ENCODE measurements at places on chromosomes 5 and 9.

GRCh38 chr9:128203707-128204551 is 750 bp downstream of the DNM1 start:
- DNase-seq = no peak

GRCh38 chr9:35179347-35180280 is 17.8 kb downstream of the UNC13B start:
- no peak for DNase-seq

GRCh38 chr5:528629-529511 is 4.6 kb upstream of the SLC9A3 start:
- no peak for DNase-seq

GRCh38 chr5:78974601-78975000 is 10.5 kb downstream of the ARSB start:
- no peak for DNase-seq

GRCh38 chr5:1552521-1553255 is 28.9 kb upstream of the LPCAT1 start:
- no peak for DNase-seq

- no peak for DNase-seq
Observed at GRCh38 chr9:69494208-69494607, 169.2 kb downstream of the ENTREP1 start.

DNA sequence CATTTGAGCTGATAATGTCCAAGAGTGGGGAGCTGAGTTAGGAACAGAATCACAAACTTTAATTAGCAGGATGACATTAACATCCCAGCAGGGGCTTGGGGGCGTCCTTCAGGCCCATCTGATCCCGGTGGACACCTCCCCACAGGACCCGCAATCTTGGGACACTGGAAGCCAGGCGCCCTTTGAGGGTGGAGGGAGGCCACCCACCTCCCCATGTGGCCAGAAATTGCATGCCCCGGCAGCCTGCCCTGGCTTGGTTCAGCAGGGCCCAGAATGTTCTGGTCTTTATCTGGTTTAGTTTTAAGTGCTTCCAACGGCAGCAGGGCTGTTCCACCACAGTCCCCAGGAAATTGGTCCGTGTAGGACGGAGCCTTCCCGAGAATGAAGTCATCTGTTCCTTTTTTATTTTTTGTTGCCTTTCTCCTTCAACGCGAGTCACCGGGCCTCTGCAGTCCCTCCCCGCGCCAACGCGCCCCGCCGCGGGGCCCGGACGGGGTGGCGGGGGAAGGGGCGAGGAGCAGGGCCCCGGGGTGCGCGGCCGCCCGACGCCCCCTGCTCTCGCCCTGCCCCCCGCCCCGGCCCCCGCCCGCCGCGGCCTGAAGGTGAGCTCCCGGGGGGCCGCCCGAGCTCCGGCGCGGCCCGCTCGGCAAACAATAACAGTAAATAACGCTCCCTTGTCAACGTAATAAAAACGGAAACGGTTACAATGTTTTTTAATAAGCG is 207.9 kb downstream of the C9orf50 start:
- no peak for DNase-seq

DNA sequence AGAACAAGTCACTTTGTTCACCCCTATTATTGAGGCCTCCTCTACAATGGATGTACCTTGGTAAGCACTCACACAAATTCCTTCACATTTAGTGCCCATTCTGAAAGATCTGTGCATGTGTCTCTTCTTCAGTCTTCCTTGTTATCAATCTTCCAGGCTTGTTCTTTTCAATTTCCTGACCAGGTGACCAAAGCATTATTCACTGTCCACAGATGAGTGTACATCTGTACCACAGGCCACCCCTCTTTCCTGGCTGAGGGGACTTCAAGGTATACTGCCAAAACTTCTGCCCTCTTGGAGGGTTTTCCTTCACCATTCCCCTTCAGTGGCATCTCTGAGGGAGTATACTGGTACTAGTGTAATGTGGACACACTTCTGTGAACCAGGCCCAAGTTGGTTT is 25.5 kb upstream of the STOM start:
- DNase-seq = no peak

- DNase-seq = no peak
Observed at GRCh38 chr9:68895741-68896478, 118.0 kb downstream of the PRKACG start.

- DNase-seq = no peak
Observed at GRCh38 chr5:68685863-68686262, 408.0 kb upstream of the SLC30A5 start.

DNA sequence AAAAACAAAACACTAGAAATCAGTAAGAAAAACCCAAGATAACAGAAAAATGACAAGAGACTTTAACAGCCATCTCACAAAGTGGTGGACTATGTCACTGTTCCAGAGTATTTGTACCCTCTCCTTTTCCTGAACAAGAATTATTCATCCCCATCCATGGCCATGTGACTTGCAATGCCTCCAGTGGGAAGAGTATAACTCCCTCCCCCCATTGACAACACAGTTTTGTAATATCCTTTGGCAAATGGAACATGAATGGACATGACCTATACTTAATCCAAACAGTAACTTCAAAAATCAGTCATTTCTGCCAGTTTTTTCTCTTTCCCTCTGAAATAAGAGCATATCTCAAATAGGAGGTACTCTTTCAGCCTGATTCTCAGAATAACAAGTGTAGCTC is 33.9 kb downstream of the PTBP3 start:
- DNase-seq = no peak

DNA sequence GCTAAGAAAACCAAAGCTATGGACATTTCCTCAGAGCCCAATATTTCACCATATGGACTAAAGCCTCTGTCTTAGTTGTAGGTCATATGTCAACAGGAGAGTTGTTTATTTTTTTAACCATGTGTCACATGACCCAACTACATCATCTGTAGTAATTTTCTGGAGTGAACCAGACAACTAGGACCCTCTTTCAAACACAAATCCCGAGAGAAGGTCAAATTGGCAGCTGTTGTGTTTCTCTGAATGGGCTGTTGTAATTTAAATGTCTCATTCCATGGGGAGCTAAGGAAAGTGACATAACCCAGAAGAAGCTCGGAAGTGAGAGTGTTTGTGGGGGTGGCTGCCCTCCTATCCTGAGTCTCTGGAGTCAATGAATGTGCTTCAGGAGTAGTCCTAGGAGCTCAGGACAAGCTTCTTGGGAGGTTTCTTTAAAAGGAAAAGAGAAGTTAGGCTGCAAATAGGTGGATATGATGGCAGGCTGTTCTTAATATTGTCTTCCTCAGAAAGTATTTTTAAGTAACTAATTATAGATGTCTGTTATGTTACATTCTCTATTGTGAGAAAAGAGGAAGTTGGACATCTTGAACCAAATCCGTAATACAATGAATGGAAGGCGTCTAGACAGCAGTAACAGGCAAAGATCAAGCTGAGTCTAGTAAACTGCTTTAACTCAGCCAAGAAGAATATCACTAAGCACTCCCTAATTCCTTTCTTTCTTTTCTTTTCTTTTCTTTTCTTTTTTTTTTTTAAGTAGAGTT is 50.1 kb downstream of the TMEM167A start:
- no peak for DNase-seq

DNA sequence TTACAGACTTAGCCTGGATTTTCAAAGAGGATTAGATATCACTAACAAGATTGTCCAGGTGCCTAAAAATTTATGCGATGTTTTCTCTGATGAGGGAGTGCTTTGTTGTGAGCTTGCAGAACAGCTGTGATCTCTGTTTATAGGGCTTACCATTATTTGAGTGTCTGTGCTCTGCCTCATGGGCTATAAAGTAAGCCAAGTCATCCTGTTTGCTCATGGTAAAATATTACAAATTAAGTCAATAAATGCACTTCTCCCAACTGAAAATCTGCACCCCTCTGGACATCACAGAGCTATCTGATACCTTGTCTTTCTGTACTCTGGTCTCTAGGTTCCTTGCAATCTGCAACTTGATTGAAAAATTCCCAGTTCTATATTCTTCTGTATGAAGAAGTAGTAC is 293.4 kb upstream of the ACTBL2 start:
- DNase-seq = no peak

DNA sequence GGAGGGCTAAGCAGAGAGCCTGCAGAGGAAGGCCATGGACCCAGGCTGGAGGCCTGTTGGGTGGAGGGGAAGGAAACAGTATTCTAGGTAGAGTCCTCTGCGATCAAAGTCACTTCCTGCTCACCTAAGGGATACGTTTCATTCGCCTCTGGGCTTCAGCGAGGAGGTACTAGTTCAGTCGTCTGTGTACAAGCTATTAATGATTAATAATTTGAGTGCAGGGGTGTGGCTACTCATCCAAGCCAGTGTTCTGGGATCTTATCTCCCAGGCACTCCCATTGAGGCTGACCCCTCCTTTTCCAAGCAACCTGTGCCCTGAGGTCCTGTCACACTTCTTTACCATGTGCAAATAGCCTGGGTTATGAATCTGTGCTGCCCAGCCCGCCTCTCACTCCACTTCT is 25.2 kb downstream of the RALGPS1 start:
- no peak for DNase-seq

DNA sequence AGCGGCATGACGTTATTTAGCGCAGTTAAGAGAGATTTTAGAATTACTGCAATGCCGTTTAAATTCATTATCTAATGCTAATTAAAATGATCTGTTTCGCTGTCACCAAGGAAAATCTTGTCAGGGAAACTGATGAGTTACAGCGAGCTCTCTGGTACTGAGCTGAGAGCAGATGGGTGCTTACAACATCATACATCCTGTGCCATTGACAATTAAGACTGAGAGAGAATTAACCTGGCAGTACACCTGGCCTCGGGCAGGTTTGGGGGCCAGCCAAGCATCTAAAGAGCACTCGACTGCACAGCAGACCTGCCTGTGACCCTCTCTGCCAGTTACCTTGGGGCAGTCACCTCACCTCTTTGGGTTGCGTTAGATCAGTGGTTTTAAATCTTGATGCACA is 55.0 kb downstream of the PUM3 start:
- DNase-seq = no peak

- no peak for DNase-seq
Observed at GRCh38 chr9:91259162-91259561, 102.6 kb downstream of the AUH start.

DNA sequence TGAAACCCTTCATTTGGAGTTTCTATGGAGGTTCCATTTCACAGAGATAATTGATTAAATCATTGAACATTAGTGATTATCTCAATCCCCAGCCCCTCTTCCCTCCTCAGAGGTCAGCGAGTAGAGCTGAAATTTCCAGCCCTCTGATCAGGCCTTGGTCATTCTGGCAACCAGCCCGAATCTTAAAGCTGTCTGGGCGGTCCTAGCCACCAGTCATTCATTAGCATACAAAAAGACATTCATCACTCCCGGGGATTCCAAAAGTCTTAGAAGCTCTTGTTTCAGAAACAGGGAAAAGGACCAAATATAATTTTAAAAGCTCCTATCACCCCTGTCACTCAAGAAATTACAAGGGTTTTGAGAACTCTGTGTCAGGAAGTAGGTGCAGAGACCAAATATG is 41.3 kb downstream of the ZNF474 start:
- no peak for DNase-seq

DNA sequence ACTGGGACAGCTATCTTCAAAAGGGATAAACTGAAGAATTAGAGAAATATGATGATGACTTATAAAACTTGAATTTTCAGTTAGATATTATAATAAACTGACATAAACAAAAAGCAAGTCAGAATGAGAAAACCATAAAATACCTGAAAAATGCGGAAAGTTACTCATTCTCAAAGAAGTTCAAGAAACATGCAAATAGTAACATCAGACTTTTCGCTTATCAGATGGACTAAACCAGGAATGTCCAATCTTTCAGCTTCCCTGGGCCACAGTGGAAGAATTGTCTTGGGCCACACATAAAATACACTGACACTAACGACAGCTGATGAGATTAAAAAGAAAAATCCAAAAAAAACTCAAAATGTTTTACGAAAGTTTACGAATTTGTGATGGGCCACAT is 53.9 kb downstream of the DROSHA start:
- no peak for DNase-seq

- no peak for DNase-seq
Observed at GRCh38 chr9:68844631-68845612, 139.9 kb downstream of the PIP5K1B start.

DNA sequence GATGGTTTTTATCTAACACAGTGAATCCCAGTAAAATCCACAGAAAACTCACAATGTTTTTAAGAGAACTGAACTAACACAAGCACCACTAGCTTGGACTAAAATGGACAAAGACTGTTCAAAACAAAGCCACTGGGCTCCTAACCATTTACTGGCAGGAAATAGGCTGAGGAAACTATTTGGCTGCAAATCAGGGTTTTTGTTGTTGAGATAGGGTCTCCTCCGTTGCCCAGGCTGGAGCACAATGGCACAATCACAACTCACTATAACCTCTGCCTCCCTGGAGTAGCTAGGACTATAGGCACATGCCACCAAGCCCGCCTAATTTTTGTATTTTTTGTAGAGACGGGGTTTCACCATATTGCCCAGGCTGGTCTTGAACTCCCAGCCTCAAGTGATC is 99.7 kb downstream of the THBS4 start:
- no peak for DNase-seq

DNA sequence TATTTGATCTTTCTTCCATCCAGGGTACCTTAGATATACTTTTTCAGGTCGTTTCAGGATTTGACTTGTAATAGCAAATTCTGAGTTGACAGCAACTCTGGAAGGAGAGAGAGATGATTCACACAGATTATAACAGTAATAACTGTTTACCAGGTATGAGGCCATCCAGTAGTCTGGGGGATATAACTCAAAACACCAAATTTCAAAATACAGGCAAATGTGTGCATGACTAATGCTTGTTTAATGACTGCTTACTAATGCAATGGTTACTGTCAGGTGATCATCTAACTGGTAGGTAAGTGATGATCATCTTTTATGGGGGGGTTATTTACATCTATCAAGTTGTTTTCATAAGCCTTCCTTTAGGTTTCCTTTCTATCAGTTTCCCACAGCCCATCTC is 412.3 kb downstream of the MAT2B start:
- DNase-seq = no peak

- DNase-seq = no peak
Observed at GRCh38 chr5:75706775-75707174, 10.5 kb downstream of the POC5 start.

DNA sequence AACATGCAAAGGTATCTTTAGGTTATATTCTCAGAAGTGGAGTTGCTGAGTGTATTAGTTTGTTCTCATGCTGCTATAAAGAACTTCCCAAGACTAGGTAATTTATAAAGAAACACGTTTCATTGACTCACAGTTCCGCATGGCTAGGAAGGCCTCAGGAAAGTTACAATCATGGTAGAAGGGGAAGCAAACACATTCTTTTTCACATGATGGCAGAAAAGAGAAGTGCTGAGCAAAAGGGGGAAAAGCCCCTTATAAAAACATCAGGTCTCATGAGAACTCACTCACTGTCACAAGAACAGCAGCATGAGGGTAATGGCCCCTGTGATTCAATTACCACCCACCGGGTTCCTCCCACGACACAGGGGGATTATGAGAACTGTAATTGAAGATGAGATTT is 163.6 kb upstream of the PRLR start:
- no peak for DNase-seq

GRCh38 chr9:5893591-5894236 is 3.0 kb downstream of the MLANA start:
- no peak for DNase-seq
